CD4-positive, alpha-beta T cell treated with Interleukin-21 for 1 hour (primary cell): ENCODE measurements at places on chromosomes 1 and 21.
A peak's percentile ranks its signal among the peaks of the same experiment; 100 is the strongest.

DNA sequence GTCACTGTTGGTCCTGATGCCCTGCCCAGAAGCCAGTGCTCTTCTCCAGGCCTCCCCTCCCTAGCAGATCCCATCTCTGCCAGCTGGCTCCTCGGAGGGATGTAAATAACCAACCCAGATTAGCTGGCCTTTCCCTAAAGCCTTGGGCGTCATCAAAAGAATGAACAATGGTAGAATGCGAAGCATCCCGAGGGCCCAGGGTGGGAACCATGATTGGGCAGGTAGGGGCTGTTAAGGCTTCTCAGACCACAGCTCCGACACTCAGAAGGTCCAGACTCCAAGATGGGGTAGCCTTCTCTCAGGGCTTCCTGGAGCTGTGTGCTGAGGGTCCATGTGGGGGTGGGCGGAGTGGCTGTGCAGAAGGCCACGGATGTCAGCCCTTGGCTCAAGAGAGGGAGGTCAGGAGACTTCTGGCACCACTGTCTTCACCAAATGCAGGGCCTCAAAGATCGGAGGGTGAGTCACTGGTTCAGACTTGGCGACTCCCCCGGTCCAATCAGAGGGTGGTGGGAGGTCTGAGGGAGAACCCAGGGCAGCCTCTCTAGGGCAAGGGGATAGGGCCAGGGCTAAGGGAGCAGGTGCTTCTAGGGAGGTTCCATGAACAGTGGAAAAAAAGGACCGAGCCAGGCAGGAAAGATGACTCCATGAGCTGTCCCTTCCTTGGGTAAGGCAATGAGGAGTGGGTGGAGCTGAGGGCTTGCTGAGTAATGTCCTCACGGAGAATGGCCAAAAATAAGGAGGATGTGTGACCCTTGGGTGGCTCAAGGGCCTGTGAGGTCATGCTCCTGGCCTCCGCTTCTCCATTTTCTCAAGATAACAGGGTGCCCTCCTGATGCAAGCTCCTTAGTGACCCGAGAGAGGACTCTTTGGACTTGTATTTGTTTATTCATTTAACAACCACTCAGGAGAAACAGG lies 58.4 kb upstream of the EPS8L3 start:
- DNase-seq = no peak

DNA sequence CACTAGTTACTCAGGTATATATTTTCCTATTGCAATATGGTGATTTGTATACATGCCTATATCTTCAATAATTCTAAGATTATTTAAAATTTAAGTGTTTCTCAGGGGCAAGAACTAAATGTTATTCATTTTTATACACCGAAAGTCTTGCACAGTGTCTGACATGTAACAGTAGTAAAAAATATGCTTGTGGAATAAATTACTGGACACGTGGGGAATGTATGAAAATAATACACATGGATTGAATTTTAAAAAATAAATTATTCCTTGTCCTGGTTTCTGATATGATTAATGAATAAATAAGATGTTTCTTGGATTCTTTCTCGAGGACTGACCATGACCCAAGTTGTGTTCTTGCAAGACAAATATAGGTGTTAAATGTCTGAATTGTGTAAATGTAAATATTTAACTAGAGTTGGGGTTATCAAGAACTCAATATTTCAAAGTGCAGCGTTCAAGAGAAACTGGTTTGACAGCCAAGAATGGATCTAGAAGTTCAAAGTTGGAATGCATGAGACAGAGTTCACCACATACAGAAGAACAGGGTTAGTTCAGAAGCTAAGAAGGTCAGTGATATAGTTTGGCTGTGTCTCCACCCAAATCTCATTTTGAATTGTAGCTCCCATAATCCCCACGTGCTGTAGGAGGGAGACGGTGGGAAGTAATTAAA lies 142.1 kb upstream of the SPAG17 start:
- no peak for DNase-seq

DNA sequence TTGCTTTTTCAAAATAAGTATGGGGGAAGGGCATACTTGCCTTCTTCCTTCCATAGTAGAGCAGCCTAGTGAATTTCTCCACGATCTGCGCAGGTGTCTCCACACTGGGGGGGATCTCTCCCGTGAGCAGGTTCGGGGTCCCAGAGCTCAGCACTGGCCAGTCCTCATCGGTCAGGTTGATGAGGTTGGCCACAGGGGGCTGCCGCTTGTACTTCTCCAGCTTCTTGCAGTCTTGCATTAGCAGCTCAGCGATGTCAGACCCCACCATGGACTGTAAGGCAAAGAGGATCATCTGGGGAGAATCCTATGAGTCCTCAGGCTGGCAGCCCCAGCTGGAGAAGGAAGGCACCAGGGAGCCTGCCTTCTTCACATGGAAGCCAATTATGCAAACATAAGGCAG lies 11.8 kb downstream of the SEC16B start:
- DNase-seq = no peak

GRCh38 chr1:228082214-228082917 lies at the start of gene ARF1:
ARF1 (plus strand) TSS chr1:228082708; CDS start chr1:228097115, 14,407 bp downstream.
- peak; percentile 93 for DNase-seq

GRCh38 chr1:58895559-58896145 lies 111.8 kb upstream of the JUN start:
- no peak for DNase-seq

GRCh38 chr21:26169061-26169610 lies 1.4 kb downstream of the APP start:
- peak; percentile 53 for DNase-seq

GRCh38 chr1:17513131-17513530 lies 26.4 kb upstream of the ARHGEF10L start:
- DNase-seq = no peak
